ENCODE measurements at places on chromosomes 12 and 14.

GRCh38 chr12:59317598-59317997 lies 278.2 kb upstream of the SLC16A7 start:
- DNase-seq = no peak

DNA sequence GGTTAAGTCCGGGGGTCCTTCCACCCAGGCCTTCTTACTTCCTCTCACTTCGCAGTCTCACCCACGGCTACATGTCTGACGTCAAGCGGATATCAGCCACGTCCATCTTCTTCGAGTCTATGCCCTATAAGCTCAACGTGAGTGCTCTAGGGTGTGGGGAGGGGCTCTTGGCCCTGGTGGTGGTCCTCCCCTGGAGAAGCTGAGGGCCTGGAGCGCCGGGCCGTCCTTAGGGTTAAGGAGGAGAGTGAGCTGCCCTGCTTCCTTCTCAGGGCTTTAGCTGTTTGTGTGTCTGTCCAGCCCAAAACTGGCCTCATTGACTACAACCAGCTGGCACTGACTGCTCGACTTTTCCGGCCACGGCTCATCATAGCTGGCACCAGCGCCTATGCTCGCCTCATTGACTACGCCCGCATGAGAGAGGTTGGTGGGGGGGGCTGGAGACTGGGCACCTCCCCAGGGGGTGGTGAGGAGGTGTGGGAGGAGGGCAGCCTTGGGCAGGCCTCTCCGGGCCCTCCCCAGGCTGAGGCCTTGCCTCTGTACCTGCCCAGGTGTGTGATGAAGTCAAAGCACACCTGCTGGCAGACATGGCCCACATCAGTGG lies 2.7 kb downstream of the SHMT2 start:
- no peak for DNase-seq

DNA sequence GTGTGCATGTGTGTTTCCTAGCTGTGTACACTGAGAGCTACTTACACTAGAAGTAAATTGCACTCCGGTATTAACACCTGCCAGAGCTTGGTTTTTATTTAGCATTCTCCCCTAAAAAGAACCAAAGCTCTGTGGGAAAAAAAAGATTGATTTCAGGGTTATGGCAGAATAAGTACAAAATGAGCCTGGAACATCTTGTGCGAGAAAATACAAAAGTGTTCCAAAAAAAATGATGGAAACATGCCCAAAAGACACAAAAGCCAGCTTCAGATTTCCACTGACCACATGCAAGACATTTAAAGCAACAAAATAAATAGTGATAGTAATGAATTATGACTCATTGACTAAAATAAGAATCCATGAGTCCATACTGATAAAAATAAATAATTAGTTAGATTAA lies 188.3 kb downstream of the GXYLT1 start:
- DNase-seq = no peak

DNA sequence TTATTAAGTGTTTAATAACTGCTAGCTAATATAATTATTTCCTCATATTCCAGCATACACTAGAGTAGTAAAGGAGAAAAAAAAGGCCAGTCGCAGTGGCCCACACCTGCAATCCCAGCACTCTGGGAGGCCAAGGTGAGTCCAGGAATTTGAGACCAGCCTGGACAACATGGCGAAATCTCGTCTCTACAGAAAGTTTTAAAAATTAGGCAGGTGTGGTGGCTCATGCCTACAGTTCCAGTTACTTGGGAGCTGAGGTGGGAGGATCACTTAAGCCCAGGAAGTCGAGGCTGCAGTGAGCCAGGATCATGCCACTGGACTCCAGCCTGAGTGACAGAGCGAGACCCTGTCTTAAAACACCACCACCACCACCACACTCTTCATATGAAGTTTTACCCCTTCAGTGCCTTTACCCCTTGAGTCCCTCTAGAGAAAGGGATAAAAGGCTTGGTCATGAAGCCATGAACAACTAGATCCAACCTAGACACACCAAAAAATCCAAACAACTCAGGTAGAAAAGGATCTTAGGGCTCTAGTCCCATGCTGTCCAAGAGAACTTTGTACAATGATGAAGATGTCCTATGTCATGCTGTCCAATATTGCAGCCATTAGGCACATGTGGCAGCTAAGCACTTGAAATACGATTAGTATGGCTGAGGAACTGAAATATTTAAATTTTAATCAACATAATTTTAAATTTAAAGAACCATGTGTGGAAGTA lies 29.6 kb downstream of the ATXN2 start:
- no peak for DNase-seq

GRCh38 chr12:25434515-25434914 lies 118.6 kb downstream of the LMNTD1 start:
- no peak for DNase-seq

DNA sequence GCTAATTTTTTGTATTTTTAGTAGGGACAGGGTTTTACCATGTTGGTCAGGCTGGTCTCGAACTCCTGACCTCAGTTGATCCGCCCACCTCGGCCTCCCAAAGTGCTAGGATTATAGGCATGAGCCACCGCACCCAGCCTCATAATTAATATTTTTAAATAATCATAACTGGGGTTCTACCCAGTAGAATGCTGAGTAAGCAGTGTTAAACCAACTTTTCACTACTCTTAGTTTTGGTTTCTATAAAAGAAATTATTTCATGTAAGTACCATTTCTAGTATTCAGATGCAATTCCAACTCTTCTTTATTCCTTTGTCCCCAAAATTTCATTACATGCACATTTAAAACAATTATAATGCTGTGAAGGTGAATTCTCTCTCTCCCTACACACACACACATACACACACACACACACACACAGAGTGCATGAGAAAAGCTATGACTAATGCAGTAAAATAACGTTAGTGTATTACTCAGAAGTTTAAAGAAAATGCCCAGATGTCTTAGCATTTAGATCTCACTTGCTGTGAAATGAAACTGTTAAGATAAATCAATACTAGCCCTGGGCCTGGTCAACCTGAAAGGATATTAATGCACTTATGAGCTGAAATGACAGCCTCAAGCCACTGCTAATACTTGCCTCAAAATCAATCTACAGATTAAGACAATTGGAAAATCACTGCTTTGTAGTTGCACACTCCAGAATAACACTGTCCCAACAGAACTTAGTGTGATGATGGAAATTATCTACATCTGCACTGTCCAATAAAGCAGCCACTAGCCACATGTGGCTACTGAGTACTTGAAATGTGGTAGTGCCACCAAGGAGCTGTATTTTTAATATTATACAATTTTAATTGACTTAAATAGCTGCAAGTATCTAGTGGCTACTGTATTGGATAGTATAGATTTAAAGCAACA lies 36.0 kb downstream of the PTPN21 start:
- DNase-seq = no peak

DNA sequence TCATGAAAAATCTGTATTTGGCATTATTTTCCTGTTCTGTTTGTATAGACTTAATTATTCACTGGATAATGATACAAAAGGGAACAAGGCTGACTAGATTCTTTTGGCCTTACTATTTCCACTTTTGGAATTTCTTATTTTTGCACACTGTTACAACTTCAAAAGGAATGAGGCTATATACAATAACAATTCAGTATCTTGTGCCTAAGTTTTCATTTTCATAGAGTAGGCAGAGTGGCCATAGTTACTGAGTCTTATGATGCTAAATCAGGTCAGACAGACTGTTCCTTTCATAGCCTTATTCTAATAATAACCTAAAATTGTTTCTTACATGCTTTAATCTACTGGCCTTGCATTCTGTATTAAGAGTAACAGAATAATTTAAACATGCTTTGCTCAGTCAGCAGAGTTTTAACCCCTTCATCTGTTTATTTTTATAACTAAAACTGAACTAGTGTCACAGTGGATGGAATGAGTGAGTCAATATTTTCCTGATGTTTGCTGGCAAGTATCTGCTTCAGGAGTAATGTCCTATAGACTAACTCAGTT lies 10.5 kb downstream of the TTC8 start:
- no peak for DNase-seq

DNA sequence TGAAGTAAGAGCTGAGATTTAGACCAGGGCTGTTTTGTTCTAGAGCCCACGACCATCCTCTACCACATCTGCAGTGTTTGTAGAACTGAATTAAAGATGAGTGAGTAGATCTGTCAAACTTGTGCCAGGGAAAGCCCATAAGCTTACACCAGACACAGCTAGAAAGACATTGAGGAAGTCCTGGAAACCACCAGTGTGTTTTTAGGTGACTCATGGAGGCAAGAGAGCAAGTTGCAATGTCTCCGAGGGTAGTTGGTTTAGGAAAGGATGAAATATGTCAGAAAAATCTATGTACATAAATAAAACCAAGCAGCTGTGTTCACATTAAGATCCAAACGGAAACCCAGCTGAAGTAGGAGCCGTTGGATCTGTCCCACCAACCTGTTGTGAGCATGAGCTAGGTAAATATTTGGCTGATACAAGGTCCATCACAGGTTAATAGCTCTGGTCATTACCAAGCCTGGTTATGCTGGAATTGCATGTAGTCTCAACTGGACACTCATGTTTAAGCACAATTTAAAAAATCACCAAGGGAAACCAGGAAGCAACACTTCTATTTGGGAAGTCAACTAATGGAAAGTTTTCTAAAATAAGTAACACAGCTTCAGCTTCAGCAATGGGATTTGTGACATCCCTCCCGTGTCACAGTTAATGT lies 49.9 kb upstream of the PLEKHG3 start:
- DNase-seq = no peak

GRCh38 chr12:95533985-95534384 lies 17.3 kb downstream of the USP44 start:
- no peak for DNase-seq
